Thymus (tissue), 14 donors: ENCODE measurements at places on chromosomes 16 and 17.

DNA sequence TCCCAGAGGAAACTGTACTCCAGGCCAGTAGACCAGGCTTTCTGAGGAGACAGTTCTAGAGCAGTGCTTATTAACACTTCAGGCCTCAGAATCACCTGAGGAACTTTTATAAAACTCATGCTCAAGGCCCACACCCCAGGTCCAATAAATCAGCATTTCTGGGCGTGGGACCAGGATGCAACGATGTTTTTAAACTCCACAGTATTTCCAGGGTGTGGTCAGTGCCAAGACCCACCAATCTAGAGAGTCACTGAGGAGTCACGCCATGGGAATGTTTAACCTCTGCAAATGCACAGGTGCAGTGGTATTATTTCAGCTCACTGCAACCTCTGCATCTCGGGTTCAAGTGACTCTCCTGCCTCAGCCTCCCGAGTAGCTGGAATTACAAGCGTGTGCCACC, 3.9 kb upstream of the TRPV1 start:
- DNase-seq: no peak

GRCh38 chr16:51431517-51432241, 280.6 kb upstream of the SALL1 start:
- no peak for DNase-seq

GRCh38 chr16:56193951-56194726, 2.9 kb downstream of the GNAO1 start:
- DNase-seq: peak; percentile 50

DNA sequence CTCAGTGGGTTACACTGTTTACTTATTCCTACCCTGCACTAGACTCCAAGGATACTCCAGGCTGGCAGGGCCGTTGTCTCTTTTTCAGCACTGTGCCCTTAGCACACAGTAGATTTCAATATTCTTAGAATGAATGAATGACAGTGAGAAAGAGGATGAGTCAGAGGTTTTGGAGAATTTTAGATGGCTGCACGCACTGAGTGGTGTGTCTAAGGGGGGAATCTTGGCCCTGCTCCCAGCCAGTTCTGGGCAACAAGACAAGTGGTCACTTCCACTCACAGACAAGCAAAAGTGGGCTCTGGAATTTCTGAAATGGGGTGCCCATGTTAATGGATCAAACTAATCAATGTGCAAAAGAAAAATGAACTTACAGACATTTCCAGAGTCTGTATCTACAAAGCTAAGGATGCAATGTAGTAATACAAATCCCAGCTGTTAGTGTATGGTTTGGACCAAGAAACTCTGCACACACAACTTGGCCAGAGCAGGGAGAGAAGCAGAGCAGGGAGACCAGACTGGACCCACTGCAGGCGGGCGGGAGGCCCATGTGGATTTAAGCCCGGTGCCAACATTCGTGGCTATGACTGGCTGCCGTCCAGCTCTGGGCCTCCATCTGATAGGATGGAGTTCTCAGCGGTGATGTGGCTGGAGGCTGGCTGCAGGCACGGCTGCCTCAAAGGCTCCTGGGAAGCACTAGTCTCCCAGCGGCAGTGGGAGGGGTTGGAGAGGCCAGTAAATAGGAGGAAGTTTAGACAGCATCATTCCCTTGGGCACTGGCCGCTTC, 95.6 kb upstream of the CDYL2 start:
- DNase-seq: no peak
